ENCODE measurements at places on chromosomes 1 and 21. TPM values are rescaled to one million over a fixed set of nuclear protein-coding genes. Genes with fewer than 3 reads are reported as not detected.

DNA sequence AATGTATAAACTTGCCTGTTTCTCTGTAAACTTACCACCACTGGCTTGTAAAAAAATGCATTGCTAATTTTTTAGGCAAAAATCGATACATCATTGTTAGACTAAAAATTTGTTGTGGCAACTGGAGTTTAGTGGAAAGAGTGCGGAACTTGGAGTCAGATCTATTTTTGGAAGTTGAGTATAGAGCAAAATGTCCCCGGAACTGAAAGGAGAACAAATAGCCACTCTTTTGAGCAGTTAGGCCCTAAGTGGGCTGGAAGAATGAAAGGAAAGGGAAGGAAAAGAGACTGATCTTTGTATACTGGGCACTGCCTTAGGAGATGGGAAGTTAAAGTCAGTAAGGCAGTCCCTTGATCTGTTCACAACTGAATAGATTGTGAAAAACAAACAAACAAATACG, 30.2 kb downstream of the OPTC start:
- no peak for DNase-seq

DNA sequence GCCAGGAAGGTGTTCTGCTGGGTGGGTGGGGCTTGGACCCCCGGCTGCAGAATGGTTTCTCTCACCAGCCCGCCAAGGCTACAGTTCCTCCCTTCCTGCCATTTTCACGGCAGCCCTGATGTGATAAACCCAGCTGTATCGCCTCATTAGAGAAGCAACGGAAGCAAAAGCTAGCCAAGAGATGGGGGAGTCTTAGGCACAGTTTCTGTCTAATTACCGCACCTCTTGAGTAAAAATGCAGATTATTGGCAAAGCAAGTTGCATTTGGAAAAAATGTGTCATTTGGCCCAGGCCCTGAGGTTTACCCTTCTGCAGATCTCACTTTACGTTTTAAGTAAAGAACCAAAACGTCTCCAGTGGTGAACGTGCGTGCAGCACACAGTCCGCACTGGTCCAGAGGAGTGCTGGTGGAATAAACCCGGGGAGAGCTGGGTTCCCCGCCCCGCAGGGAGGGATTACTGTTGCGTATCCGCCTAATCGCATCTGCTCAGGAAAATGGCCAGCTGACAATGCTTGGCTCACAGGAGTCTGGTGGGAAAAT, 109.9 kb downstream of the GALNT2 start:
- DNase-seq = no peak

DNA sequence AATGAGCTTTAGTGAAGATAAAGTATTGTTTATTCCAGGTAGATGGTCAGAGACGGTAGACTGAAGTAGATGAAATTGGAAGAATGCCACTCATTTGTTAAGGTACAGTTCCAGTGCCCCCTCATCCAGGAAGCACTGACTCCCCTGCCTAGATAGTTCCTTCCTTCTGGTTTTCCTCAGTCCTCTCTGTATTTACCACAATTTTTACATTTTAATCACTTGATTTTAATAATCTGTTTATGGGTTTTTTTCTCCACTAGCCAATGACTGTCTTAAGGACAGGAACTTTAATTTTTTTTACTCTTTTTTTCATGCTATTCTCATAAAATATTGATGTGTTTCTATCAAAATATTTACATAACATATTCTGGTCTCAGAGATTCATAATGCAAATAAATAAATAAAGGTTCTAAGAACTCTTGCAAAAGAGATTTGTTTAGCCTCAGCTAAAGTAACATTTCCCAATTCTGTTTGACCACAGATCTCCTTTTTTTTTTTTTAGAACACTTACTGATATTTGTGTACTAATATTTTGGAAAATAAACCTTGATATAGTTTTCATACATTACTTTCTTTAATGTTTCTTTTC, 651.6 kb downstream of the PLPP3 start:
- no peak for DNase-seq

- DNase-seq = no peak
Measured at GRCh38 chr1:181743878-181744312, 260.6 kb downstream of the CACNA1E start.

DNA sequence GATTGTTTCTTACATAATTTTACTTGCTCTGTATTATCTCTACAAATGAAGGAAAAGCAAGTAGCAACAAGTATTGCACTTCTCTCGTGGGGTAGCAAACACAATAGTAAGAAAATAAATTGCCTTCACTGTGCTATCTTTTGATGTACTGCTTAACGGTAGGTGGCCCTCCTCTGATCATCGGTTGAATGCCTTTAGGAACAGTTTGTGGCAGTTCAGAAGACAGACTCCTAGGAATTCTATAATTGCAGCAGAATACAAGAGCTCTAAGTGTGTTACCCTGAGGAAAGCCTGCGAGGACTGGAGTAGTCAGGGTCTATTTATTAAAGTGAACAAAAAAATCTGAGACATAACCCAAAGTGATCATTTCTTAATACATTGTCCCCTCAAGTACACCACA, 1135.9 kb downstream of the KCNT2 start:
- DNase-seq = no peak

DNA sequence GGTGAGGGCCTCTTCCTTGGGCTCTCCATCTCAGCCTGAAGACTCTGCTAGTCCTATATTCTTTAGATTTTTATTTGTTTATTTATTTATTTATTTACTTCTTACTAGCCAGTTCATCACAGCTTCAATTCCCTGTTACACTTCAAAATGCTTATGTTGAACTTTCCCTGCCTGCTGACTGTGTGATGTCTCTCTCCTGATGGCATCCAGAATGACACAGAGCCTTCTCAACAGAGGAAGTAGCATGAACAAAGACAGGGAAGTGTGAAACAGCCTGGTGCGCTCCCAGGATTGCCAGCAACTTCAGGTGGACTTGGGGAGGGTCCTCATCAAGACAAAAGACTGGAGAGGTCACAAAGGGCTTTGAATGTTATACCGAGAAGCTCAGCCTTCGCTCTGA, 4.3 kb upstream of the IPO13 start:
- no peak for DNase-seq

DNA sequence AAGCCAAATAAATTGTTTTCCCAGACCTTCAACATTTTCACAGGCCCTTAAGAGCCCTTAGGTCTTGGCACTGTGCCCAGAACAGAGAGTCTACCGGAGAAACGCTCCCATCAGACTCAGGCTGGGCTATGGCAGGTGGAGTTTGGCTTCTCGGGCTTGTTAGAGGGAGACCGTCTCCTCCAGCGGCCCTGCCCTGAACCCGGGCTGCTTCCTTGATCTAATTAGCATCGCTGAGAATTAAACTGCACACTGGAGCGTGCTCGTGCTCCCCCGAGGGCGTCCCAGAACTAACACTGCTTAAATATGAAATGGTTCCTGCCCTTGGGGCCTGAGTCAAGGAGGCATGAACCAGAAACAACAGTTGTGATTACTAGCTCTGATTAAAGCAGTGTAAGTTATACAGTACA, 634.4 kb downstream of the MATN1 start:
- peak; percentile 51 for DNase-seq

GRCh38 chr1:47508702-47509431, 71.0 kb downstream of the FOXD2 start:
- no peak for DNase-seq

DNA sequence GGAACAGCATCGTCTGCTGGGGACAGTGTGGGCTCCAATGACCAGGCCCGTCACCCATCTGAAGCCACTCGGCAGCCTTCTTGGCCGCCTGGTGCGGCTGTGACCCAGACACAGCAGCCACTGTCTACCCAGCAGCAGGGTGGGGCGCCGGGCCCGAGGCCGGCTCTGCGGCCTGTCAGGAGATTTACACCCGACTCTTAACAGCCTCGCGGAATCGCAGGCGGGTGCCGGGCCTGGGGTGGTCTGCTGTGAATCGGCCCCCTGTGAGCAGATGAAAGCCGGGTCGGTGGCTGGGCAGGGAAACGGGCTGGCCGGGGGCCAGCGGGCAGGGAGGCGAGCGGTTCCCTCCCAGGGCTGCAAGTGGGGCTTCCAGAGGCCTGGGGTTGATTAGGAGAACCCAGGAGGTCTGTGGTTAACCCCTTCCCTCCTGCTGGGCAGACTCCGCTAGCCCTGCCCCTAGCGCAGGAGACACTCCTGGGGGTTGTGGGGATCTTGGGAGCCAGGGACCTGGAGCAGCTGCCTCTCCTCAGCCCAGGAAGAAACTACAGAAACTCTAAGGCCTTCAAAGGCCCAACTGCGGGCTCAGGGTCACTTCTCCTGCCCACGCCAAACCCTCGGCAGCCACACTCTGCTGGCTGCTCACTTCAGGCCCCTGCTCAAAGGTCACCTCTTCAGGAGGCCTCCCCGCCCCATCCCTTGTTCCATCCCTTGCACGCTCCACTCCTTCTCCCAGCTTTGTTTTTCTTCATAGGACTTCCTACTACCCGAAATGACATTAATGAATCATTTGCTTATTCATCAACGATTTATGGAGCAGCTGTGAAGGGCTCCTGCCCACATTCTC, 15.6 kb downstream of the RUNX3 start:
- no peak for DNase-seq

DNA sequence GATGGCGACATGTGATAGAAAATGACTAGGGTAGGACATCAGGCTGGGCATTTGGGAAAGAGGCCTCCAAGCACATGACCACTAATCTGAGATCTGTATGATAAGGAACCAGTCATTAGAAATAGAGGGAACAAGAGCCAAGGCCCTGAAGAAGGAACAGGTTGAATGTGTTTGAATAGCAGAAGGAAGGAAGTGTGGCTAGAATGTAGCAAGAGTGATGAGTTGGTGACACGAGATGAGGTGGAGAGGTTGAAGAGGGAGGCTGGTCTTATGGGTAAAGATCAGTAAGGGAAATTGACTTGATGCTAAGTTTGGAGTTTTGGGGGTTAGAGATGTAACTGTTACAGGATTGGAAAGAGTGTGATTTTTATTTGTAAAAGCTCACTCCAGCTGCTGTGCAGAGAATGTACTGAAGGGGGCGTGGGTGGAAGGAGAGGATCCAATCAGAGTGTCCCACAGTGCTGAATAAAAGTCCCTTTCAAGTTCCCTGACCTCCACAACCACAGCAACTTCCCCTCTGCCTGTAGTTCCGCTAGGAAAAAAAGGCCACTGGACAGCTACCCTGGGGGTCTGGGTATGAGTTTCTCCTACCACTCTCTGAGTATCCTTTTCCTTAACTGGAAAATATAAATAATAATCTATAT, 295.0 kb downstream of the OMA1 start:
- no peak for DNase-seq

DNA sequence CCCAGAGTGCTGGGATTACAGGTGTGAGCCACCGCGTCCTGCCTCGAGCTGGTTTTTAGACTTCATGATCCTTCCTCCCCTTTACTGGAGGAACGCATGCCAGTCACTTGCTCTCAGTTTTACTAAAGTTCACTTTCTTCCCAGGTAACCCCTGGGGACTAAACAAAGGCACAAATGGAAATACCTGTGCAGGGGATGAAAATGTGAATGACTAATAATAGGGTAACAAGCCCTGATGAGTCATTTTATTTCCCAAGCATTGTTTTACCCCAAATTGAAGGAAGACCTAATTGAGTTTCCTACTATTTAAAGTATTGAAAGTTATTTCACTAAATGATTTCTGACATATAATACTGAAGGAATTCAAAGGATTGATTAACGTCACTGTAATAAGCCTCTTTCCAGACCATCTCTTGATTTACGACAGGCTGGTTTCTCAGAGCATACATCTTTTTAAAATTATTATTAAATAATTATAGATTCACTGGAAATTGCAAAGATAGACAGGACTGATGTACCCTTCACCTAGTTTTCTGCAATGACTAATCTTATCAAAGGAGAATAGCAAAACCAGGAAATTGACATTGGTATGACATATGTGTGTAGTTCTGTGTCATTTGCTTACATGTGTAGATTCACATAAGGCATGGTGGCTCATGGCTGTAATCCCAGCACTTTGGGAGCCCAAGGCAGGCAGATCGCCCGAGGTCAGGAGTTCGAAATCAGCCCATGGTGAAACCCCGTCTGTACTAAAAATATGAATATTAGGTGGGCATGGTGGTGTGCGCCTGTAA, 53.2 kb upstream of the SOD1 start:
- DNase-seq = no peak

DNA sequence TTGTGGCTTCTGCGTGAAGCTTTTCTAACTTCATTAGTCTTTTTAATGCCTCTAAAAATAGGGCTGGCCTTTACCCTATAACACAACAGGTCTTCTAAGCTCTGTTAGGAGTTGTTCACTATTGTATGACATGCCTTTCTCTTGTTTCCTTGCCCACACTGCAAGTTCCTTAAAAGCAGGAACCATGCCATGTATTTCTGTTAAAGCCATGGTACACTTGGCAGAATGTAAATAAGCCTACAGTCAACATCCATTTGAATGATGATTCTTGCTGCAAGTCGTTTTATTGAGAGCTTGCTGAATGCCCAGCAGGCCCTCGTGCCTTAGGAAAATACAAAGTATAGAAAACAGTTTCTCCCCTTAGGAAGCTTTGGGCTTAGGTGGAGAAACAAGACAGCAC, 214.6 kb downstream of the DUSP10 start:
- no peak for DNase-seq

GRCh38 chr1:52403566-52404115, 582 bp downstream of the ORC1 start:
- DNase-seq = no peak

DNA sequence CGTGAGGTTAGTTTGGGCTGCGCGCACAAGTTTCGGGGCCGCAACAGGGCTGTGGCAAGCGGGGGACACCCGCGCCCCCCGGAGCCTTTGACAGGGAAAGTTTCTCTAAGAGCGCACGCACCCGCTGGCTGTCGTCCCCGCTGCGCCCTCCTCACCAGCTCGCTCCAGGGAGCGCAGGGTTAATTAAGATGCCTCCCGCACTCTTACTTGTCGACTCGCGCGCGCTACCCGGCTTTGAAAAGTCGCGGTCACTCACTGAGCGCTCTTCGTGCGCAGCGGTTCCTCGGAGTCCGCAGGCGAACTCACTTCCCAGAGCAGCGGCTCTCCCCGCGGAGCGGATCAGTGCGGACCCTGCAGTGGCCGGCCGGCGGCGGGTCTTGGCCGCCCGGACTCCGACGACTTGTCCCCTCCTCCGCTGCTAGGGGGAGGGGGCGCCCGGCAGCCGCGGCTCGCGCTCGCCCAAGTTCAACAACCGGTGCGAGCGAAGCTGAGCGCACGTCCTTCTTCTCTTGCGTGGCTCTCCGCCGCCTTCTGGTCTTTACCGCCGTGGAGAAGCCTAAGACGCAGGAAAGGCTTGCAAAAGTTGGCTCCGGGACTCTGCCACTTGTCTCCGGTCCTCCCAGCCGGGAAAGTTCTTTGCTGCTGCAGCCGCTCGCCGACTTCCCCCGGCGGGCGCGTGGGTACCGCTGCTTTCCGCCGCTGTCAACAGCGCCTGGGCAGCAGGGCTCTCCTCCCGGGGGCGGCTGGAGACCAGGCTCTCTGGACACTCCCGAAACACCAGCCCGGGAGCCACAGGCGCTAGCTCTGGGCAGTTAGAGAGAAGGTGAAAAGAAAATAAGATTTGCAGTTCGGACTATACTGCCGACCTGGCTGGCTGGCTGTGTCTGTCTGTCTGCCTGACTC, 506 bp downstream of the JUN start:
- peak; percentile 26 for DNase-seq

Gene SPATA21
- total RNA-seq = not detected

Gene TFAP2E
- total RNA-seq = not detected

Gene KRTAP11-1
- total RNA-seq = not detected

Gene EXO5
- total RNA-seq = 9.7 TPM

Gene LGR6
- total RNA-seq = 0.37 TPM

Gene NKAIN1
- total RNA-seq = 1.1 TPM

Gene RGS4
- 26.0 TPM for total RNA-seq
